ENCODE measurements at places on chromosomes 6 and 20. TPM values are rescaled to one million over a fixed set of nuclear protein-coding genes. Genes with fewer than 3 reads are reported as not detected.

- peaks cover 5% of the 10 kb centered on the region for H3K36me3 ChIP-seq
- peak overlapping the region; percentile 5 for H3K27ac ChIP-seq
- no peak for DNase-seq
- no peak overlapping the region for H3K4me3 ChIP-seq
Measured at GRCh38 chr20:25038591-25039015, 19.3 kb downstream of the ACSS1 start.

The PPIL1 gene
- total RNA-seq = 27.0 TPM

The SAMD10 gene
- 17.2 TPM for total RNA-seq

GRCh38 chr6:33708516-33709204, 2.8 kb downstream of the UQCC2 start:
- peaks cover 44% of the 10 kb centered on the region for H3K4me1 ChIP-seq
- peaks cover 24% of the 10 kb centered on the region for H3K36me3 ChIP-seq
- H3K27ac ChIP-seq = no peak overlapping the region
- peaks cover 1% of the 10 kb centered on the region for H3K27me3 ChIP-seq

DNA sequence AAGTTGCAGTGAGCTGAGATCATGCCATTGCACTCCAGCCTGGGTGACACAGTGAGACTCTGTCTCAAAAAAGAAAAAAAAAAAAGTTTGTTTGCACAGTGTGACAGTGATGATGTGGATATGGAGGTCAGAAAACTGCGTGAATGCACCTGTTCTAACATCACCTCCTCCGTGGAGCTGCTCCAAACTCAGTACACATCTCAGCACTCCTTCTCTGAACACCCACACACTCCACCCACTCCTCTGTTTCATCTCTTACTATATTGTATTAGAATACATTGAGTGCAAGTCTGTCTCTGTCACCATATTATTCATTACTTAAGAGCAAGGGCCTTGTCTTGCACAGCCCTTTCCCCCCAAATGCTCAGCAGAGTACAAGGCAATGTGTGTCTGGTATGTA, 51.5 kb upstream of the ENPP4 start:
- H3K36me3 ChIP-seq = no peaks in the 10 kb centered on the region
- H3K27ac ChIP-seq = no peak overlapping the region
- H3K4me3 ChIP-seq = no peak overlapping the region
- H3K4me1 ChIP-seq = no peaks in the 10 kb centered on the region
- H3K27me3 ChIP-seq = peaks cover 2% of the 10 kb centered on the region

DNA sequence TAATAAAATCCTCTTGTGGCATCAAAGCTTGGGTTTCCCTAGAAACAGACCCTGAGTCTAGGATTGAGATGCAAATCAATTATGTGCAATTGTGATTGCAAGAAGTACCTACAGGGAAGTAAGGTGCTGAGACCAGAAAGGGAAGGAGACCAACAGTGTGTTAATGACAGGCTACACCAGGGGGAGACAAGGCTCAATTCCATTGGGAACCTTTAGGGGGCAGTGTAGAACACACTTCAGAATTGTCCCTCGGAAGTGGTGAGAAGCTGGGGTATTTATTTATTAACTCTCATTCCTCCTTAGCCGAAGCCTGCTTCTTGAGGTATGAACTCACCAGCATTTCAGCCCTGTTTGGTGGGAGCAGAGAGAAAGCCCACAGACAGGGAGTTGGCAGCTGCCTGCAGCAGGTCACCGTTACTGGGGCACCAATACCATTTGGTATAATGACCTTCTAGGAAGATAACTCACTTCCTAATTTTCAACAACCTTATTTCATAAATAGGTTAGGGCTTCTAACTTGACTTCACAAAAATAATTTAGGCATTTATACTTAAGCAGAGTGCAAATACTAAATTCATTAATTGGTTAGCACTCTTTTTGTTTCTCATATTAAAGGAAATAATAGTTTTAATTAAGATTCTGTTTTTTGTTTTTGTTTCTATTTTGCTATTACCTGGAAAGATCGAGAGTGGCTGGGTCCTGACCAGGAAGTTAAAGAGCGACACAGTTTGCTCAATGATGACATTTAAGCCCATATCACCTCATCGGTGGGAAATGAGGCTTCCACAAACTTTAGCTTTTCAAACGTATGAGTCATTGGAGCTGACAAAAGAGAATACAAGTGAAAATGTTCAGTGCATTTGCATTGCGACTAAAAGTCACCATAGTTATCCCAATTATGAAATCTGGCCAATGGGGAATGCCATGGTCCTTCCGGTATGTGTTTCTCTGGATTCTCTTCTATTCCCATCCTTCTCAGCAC, 94.8 kb downstream of the BTBD3 start:
- H3K27me3 ChIP-seq = no peaks in the 10 kb centered on the region
- H3K27ac ChIP-seq = no peak overlapping the region
- H3K4me3 ChIP-seq = no peak overlapping the region
- H3K36me3 ChIP-seq = no peaks in the 10 kb centered on the region
- peak; percentile 41 for DNase-seq
- peaks cover 4% of the 10 kb centered on the region for H3K4me1 ChIP-seq

The CLVS2 gene
- total RNA-seq = not detected

- H3K27me3 ChIP-seq = peaks cover 50% of the 10 kb centered on the region
- H3K27ac ChIP-seq = no peak within 1 kb of the TSS
- no peaks in the 10 kb centered on the region for H3K36me3 ChIP-seq
Measured at GRCh38 chr6:154510144-154510905, at the start of gene CNKSR3. Gene CNKSR3 (minus strand): TSS chr6:154510685. CDS start chr6:154510114, 571 bp downstream.

Data from activated CD4-positive, alpha-beta T cell treated with anti-CD3 and anti-CD28 coated beads, Interleukin-2, amount 10 ng/mL, durations not matched to agents 7 days and 5 days (primary cell).